HEK293T (cell line): ENCODE measurements at places on chromosomes 4 and X.
A peak's percentile ranks its signal among the peaks of the same experiment; 100 is the strongest.

DNA sequence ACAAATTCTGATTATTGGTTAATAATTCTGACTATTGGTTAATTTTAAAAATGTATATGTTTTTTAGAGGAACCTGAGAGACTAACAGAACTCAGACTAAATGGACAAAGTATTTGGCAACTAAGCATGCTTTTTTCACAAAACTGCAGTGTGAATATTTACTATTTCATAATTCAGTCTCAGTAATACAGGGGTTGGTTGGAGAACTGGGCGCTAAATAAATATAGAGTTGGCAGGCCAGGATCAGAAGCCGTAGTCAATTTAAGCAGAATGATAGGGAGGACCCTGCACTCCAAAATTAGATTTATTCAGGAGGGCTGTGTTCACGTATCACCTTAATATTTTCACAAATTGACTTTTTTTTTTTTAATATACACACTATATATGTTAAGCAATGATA lies 5.8 kb downstream of the TIGD2 start:
- no peak for DNase-seq

- no peak for DNase-seq
Measured at GRCh38 chr4:123345935-123346300, 50.7 kb upstream of the SPRY1 start.

DNA sequence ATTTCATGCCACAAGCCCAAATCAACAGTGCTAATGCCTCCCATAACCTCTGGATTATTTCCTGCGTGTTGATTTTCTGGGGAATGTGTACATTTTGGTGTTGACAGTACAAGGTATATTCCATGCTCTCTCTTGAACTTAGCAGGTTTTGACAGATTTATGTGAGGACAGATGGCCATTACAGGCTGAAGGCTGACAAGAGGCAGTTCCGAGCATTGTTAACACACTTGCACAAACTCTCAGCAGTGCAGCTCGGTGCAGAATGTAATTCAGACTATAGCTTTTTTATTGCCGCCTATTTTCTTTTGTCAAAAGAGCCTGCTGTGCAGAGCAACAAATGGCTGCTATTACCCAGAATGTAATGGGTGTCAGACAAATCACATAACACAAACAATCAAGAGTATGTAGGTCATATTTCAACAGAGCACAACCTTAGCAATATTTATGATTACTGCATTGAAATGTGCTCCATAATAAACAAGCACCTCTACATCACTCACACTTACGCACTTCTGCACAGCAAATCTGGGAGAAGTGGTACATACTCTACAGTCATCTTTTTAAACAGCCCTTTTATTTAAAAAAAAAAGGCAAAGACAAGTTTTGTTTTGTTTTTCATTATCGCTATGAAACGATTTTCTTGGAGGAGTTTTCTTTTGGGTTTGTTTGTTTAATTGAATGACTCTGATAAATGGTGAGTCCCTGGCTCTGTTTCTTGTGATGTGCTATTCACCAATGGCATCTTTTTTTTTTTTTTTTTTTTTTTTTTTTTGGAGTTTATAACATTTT lies 71.6 kb downstream of the PPARGC1A start:
- DNase-seq, result peak; percentile 39

DNA sequence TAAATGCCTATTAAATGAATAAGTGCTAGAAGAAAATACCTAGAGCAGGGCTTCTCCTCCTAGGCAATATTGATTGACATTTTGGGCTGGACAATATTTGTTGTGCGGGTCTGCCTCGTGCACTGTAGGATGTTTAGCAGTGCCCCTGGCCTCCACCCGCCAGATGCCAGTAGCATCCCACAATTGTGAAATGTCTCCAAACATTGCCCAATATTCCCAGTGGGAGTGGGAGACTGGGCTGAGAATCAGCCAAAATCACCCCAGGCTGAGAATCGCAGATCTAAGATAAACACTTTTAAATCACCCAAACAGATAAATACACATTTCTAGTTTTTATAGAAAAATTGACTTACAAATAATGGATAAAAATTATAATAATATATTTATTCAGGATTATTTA lies 916.2 kb upstream of the LCORL start:
- no peak for DNase-seq
